ENCODE measurements at places on chromosomes 2 and 18.

GRCh38 chr2:150859877-150860276 is 372.4 kb upstream of the RND3 start:
- DNase-seq, result no peak

DNA sequence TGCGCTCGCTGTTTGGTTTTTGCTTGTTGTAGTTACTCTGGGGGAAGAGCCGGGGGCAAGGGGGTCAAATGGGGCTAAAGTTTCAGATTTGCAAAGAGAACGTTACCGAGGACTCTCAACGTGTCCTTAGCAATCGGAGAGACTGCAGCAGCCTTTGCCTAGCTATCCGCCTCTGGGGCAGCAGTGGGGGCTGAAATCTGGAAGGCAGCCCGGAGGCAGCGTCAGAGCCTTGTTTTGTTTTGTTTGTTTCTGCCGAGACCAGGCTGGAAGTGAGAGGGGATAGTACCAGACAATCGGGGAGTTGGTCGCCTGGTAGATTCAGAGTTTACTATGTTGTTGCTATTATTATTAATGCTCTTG is 1.2 kb downstream of the CDH20 start:
- DNase-seq, result no peak

GRCh38 chr18:24677011-24677410 is 216.6 kb downstream of the HRH4 start:
- DNase-seq, result peak; percentile 20

DNA sequence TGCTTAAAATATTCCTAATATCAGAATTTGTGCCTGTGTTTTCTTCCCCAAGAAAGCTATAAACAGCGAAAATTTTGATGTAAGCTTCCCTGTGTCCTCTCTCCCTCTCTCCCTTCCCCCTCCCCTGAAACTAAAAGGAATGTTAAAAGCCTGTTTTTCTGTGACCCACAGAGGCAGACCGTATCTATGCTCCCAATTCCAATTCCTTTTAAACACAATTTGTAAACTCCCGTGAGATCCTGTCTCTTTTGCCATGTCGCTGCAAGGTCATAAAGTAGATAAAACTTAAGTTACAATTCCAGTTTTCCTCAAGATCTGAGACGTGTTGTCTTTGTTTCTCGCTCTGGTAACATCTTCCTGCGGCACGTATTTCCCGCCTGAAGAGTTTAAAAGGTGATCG is 23.3 kb downstream of the SKA1 start:
- DNase-seq, result no peak

- DNase-seq, result no peak
These were observed 273.3 kb downstream of the MREG start for GRCh38 chr2:215740071-215740470.

DNA sequence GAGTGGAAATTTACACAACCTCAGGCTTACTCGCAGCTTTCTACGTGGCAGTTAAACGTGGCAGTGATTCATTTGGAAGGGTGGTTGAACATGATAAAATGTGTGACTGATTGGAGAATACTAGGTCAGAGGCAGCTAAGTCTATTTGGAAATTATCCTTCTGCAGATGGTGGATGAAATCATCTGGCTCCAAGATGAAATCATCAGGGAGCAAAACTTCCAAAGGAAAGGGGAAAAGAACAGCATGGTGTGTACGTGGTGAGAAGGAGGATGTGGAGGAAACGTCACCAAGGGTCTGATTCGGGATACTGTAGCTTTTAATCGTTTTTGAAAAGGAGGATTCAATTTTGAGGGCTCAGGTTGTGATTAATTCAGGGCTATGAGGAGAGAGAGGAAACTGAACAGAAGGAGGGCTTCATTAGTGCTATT is 47.9 kb downstream of the COL3A1 start:
- DNase-seq, result peak; percentile 97

DNA sequence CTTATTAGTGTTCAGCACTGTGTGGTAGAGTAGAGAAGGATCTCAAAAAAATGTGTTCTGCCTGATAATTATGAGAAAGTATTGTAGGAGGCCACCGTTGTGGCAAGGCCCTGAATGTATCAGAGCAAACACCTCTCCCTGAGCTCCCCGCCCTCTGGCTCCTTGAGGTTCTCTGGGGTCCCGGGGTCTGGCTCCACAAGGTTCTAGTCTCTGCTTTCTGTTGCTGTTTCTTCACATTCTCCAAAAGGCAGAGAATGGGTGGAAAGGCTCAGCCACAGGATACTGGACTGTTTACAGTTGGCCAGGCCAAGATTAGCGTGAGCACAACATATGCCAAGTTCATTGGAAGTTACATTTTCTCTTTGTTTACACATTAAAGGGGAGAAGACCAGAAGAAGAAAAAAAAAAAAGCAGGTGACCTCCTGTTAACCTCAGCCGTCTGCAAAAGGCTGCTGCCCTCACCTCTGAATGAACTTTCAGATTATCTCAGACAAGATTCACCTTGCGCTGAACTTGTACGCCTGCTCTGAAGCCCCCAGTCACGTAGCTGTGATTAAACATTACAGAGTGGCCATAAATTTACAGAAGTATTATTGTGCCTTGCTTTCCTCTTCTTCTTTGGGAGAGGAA is 56.6 kb upstream of the CYP26B1 start:
- no peak for DNase-seq

DNA sequence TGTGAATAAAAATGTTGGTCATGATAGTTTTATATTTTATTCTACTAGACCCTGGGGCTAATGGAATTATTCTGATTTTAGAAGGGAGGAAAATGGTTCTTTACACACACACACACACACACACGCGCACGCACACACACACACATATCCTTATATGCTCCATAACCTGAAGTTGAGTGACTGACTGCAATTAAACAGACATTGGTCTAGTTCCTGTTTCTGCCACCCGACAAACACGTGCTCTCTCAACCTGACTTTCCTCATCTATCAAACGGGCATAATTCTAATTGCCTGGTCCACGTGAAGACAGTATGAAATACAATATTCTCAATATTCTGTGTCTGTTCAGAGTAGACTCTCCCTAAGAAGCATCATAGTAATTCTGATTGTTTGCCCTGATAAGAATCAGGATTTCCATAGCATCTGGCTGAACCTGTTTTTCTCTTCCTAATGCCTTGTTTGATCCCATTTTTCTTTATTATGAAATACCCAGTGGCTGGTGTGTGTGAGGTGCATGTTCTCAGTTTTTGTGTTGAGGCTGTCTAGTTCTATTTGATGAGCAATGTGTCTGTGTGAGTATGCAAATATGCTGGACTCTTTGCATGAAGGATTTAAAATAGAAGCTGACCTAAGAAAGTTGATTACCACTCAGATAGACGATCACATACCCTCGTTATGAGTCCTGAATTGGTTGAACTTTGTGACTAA is 51.0 kb downstream of the SETBP1 start:
- peak; percentile 61 for DNase-seq

DNA sequence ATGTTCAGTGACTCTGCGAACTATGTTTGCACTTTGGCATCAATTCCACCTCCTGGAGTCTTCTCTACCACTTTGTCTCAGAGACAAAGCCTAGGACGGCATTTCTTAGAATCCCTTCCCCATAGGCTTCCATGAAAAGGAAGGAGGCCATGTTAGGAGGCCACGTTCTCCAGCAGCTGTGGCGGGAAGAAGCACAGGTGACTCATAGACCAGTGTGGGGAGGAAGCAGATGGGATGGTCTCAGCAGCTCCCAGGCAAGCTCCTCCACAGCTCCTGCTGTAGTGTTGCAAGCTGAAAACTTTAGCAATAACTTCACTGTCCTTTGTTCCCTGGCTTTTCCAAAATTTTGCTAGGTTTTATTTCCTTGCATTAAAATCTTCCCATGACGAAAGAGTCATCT is 781.3 kb upstream of the ID2 start:
- peak; percentile 41 for DNase-seq

GRCh38 chr2:207403950-207404349 is 125.8 kb upstream of the CREB1 start:
- no peak for DNase-seq

DNA sequence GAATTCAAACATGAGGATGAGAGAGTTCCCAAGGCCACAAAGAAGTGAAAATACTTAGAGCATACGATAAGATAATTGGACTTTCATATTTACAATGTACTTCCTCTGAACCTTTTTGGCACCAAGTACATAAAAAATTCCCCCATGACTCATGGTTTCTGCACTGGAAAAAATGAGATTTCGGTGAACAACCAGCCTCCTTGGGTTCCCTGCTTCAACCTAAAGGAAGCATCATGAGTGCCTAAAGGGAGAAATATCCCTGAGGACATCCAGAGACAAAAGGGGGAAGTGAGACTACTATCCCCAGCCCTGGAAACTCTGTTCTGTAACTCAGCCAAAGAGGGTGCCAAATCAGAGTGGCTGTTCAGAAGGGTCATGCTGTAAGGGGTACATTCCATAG is 562.7 kb upstream of the SLC39A10 start:
- DNase-seq, result peak; percentile 2

GRCh38 chr2:32189011-32189410 is 23.3 kb downstream of the SLC30A6 start:
- no peak for DNase-seq

DNA sequence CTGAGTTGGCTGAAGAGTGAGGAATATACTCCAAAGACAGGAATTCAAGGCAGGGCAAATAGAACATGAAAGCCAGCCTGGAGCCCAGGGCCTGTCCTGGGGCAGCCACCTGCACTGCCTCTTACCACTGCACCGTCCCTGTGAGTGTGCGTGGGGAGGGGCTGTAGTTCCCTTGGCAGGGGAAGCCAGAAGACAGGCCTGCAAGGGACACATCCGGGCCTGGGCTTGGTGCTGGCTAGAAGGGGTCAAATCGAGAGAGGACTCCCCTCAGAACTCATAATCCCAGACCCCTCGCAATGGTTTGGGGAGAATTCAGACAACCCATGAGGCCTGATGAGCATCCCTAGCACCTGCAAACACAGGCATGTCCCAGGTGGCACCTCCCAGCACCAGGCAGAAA is 87.0 kb downstream of the HDAC4 start:
- no peak for DNase-seq

- DNase-seq, result no peak
These were observed 95.6 kb downstream of the SH3BP4 start for GRCh38 chr2:235047171-235048160.

Measured in fibroblast of upper back skin (primary cell).